ENCODE measurements at places on chromosomes 6 and 20.

- no peak for DNase-seq
These were observed 23.6 kb downstream of the CDC5L start for GRCh38 chr6:44411141-44411540.

- DNase-seq, result no peak
These were observed 112.2 kb upstream of the TNFAIP3 start for GRCh38 chr6:137754866-137755265.

GRCh38 chr6:26295691-26296555, 69.1 kb upstream of the BTN3A2 start:
- no peak for DNase-seq

DNA sequence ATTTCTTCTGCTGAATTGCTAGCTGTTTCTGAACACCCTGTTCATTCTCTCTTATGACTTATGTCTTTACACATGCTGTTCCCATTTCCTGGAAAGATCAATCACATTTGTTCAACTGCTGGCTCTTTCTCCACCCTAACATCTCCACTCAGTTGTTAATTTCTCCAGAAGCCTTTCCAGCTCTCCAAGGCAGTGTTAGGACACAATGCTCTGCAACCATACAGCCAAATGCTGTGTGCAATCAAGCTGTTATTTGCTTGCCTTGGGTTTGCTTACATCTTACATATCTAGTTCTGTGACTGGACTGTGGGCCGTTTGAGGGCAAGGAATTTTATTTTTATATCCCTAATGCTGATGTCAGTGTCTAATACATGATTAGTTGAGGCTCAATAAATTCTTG, 24.2 kb upstream of the CITED2 start:
- no peak for DNase-seq

DNA sequence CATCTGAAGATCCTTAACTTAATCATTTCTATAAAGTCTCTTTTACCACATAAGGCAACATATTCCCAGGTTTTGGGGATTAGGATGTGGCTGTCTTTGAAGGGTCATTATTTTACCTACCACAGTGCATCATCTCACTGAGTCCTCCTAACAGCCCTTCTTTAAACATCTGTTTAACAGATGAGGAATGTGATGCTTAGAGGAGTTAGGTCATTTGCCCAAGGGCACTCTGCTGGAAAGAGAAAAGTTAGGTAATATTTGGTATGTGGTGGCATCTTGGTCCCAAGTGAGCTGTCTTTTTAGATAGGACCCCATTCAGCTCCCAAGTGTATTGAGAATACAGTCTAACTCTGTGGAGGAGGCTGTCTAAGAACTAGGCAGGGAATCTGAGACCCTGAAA, 11.0 kb downstream of the MMP24 start:
- no peak for DNase-seq

DNA sequence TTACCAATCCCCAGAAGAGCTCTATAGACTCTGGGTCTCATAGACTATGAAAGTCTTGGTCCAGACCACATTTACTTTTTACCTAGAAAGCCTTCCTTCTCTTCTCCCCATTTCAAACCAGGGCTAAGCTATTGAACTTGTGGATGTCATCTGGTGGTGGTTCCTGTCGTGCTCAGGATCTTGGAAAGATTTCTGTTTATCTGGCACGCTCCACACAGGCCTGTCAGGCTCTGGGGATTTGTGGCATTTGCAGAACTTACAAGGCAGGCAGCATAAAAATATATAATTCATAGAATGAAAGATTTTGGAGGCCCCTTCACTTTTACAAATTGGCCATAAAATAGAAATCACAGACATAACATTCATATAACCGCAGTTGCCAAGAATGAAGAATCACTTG, 188.1 kb downstream of the UST start:
- no peak for DNase-seq

GRCh38 chr6:27128311-27129094, 119.0 kb upstream of the PRSS16 start:
- no peak for DNase-seq
